Fibroblast of villous mesenchyme (primary cell): ENCODE measurements at places on chromosomes 11 and 22.

GRCh38 chr11:95877291-95877690, 46.6 kb downstream of the MTMR2 start:
- DNase-seq = peak; percentile 98

DNA sequence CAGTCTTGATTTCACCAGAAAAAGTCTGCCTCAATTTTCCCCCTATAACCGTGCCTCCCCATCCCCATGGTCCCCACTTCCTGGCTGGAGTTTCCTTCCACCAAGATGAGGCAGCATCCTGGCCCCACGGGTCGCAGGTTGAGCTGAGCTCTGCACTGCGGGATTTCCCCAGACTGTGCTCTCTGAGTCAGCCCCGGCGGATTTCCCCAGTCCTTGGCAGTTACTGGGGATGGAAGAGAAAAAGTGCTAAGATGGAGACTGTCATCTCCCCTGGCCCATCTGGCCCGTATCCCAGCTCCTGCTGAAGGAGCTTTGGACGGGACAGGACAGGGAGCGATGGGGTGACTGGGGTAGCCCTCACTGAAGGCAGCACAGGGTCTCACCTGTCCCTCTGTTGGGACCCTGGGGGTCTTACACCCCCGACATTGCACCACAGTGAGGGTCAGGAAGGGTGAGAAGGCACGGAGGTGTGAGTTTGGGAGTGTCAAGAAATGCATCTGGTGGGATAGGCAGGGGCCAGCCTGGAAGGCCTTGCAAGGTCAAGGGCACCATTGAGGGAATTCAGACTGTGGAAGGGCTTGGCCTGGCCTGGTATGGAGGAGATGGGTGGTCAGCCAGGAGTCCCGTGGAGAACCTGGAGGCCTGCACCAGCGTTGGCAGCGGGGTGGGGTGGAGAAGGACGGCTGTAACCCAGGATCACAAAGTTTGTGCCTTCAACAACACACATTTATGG, 36.5 kb downstream of the NADSYN1 start:
- peak; percentile 23 for DNase-seq

- DNase-seq = peak; percentile 56
These were observed 7.6 kb downstream of the OR56A1 start for GRCh38 chr11:6022956-6023355.

DNA sequence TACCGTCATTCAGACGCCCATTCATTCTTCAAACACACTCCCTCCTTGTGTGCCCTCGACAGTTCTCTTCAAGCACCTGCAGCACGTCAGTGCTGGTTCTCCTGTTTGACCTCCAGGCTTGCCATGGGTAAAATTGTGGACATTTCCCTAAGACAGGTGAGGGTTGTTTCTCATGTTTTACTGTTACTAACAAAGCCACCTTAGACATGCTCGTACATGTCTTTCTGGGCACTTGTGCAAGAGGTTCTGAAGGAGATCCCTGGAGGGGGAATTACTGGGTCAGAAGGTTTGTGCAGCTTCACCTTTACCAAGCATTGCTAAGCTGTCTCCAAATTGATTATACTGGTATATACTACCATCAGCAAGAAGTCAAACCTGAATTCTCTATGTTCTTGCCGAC, 189.7 kb upstream of the TMEM45B start:
- no peak for DNase-seq

GRCh38 chr11:71580057-71581003, 2.3 kb downstream of the KRTAP5-11 start:
- DNase-seq = peak; percentile 59

GRCh38 chr22:27159716-27160295, 502.4 kb downstream of the MIAT start:
- DNase-seq = no peak

GRCh38 chr11:47234669-47235100, 13.9 kb downstream of the ACP2 start:
- DNase-seq = peak; percentile 23

DNA sequence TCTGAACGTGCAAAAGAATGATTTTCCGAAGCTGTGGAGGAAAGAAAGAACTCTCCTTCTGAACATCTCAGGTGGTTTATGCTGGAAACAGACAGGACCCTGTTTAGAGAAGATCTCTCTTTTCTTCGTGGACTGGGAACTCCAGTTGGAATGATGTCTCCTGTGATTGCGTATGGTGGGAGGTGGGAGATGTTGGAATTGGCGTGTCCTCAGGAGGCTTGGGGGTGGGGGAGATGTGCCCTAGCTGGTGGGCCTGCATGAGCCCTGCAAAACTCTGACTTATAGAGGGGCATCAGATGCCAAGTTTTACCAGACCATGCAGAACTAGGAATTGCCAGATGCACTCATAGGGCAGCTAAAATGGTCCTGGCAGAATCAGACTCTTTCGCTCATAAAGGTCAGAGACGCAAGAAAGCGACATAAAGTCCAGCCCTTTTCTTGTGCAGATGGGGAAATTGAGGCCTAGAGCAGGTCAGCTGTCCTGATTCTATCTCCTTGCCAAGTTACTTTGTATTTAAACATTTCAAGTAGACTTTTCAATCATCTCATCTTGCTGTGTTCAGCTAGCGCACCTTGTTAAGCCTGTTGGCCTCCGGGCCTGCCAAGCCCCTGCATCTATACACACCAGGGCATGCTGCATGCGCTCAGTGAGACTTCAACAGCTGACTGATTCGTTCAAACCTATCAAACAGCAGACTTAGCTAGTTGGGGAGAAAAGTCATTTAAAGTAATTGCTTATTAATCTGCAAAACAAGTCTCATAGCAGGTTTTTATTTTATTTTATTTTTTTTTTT, 34.2 kb upstream of the EHF start:
- no peak for DNase-seq

GRCh38 chr11:10894666-10895065, 36.8 kb upstream of the ZBED5 start:
- no peak for DNase-seq

DNA sequence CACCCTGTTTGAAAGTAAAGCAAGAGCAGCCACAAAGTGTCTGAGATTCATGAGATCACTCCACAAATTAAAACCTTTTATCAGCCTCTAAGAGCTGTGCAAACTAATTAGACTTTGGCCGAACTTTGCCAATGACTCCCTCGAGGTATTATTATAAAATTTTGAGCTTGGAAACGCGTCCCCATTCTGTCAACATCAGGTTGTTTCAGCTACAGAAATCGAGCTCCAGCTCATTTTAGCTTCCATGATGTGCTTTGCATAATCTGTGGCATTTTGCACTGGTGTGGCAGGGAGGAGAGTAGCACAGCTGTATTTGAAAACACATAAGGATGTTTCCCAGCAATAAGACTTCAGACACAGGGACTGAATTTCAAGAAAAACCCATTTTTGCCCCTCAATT, 872.2 kb downstream of the NTM start:
- no peak for DNase-seq

GRCh38 chr22:28208036-28208435, 289.0 kb upstream of the PITPNB start:
- no peak for DNase-seq

GRCh38 chr22:32534252-32535235, 59.9 kb downstream of the FBXO7 start:
- DNase-seq = no peak

- no peak for DNase-seq
These were observed 203.7 kb upstream of the SORL1-AS1 start for GRCh38 chr11:121656328-121657090.

- no peak for DNase-seq
These were observed 45.6 kb downstream of the ZNF280B start for GRCh38 chr22:22462813-22463567.

DNA sequence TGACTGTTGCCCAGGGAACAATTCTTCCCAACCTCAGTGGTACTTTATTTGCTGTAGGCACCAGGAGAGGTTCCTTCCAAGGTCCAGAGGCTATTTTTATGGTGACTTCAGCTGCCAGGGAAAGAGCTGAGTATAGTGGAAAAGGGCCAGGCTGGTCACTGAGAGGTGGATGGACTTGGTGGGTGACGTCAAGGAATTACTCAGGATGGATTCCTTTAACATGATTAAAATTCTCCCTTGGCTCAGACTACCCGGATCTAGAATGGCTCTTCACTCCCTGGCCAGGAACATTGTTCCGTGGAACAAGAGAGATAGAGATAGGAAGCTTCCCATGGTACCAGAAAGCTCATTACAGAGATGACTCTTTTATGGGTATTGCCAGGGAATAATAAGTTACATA, 8.7 kb upstream of the CALCA start:
- peak; percentile 9 for DNase-seq

- DNase-seq = peak; percentile 71
These were observed 20.3 kb upstream of the MALAT1 start for GRCh38 chr11:65478388-65479183.
